ENCODE measurements at places on chromosomes 5 and 9.

- DNase-seq = no peak
Observed at GRCh38 chr5:1879292-1880263, 3.1 kb downstream of the IRX4 start.

DNA sequence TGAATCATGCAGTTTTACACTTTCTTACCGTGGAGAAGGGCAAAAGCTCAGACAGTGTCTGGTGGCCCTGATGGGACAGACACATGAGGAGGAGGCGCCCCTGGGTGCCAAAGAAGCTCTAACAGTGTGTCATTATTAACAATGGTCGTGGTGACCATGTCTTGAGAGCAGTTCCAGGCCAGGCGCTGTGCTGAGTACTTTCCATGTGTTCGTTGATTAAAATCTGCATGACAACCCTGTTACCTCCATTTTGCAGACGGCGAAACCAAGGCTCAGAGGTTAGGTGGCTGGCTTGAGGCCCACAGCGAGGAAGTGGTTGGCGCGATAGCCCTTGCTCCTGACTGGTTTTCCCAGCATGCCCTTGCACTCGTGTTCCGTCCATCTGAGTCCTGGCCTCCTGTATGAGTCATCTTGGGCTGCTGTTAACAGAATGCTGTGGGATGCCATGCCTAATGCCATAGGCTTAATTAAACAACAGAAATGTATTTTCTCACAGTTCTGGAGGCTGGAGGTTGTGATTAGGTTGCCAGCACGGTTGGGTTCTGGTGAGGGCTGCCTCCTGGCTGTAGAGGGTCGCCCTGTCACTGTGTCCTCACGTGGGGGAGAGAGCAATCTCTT is 92.0 kb downstream of the AMBP start:
- no peak for DNase-seq

GRCh38 chr5:142686210-142686734 is 382 bp upstream of the FGF1 start:
- DNase-seq = no peak

- no peak for DNase-seq
Observed at GRCh38 chr9:13728917-13729811, 449.7 kb upstream of the MPDZ start.

DNA sequence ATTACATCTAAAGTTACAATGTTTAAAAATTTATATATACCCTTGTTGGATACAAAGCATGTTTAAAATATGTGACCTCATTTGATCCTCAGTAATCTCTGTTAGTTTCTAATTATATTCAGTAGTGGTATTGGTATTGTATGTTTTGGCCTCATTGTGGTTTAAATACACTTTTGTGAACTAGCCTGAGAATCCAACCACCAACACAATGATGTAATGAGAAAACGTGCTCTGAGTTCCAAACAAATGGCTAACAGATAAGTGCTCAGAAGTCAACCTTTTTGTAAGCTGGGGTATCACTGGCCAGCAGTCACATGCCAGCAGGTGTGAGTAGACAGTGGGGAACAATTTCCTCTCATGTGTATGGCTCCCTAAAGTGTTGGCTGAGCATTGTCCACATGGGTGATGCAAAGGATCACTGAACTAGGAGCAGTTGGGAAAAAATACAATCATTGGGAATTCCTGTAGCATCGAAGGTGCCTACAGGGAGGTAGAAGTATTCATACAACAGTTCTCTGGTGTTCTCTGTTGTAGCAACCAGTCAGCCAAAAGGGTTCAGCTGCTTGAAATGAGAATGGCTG is 56.1 kb downstream of the DOCK8 start:
- no peak for DNase-seq

DNA sequence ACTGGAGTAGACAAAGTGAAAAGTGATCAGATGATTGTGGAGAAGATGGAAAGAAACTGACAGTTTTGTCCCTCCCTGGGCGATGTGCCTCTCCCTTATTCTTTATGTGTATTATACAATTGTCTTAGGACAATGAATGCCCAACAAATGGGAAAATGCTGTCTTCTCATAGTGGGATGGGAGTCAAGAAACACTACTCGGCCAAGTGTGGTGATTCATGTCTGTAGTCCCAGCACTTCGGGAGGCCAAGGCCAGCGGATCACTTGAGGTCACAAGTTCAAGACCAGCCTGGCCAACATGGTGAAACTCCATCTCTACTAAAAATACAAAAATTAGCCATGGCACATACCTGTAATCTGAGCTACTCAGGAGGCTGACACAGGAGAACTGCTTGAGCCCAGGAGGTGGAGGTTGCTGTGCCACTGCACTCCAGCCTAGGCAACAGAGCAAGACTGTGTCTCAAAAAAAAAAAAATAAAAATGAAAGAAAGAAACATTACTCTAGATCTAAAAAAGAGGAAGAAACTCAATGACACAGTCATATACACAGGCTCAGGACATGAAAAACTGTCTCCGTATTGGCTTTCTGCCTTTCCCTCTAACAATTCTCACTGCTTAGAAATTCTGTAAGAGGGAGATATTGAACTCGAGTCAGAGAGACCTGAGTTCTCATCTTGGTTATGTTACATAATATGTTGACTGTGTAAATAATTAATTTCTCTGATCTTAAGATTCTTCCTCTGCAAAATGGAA is 67.9 kb upstream of the TARS1 start:
- DNase-seq = no peak

DNA sequence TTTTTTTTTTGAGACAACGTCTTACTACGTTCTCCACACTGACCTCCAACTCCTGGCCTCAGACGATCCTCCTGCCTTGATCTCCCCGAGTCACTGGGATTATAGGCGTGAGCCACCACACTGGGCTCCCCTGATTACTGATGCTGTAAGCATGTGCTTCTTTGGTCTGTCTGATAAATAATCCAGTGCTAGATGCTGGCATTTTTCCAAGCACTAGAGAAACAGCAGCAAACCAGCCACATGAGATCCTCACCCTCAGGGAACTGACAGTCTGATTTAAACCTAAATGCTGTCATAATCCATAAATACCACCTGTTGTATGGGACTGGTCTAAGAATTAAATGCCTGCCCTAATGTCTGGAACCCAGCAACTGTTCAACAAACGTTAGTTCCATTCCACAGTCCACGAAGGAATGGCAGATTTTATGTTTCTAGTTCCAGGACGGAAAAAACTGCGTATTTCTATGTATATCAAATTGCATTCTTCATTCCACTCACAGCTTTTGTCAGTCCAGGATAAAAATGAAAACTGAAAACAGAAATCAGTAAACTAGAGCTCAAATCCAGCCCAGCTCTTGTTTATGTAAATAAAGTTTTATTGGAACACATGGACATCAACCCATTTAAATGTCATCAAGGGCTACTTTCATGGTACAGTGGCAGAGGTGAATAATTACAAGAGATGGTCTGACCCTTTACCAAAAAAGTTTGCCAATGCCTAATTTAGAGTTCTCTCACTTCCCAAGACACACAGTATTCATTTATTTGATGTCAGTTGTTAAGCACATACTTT is 20.1 kb downstream of the SLC35D2 start:
- DNase-seq = no peak

- DNase-seq = no peak
Observed at GRCh38 chr5:1807451-1808185, 6.4 kb downstream of the NDUFS6 start.
